ENCODE measurements at places on chromosomes 12 and 14.

DNA sequence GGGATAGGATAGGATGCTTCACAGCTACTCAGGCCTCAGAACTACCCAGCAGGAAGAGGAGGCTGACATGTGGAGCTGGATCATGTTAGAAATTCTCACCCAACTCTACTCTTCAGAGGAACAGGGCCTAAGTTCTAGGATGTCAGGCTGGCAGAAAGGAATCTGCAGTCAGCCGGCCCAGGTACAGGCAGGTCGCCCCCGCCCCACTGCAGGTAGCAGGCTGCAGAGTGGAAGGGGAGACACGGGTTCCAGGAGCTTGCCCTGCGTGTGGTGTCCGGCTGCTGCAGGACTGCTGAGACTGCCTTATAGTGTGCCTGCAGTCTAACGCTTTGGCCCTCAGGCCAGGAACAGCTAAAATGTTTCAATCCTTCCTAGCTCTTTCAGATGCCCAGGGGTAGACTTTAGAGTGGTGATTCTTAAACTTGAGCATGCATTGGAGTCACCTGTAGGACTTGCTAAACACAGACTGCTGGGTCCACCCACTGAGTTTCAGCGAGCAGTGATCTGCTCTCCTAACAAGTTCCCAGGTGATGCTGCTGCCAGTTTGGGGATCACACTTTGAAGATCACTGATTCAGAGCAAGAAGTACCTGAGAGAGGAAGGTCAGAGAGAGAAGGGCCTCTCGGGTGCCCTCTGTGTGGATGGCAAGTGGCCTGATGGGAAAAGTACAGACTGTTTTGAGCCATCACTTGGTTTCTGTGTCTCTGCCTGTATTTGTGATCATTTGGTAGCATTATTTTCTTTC is 153.6 kb downstream of the PPM1H start:
- no peak for DNase-seq

- no peak for DNase-seq
Observed at GRCh38 chr14:102588821-102589220, 3.6 kb upstream of the RCOR1 start.

DNA sequence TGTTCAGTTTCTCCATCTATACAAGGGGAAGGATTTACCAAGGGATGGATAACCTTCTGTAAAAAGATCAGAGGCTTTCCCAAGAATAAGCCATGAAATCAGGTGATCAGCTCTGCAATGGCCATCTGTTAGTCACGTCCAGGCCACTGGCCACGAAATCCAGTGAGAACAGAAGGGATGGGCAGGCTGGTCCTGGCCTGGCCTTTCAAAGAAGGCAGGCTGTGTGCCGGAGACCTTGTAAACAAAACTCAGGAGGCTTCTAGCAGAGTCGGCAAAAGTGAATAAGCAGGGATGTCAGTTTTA is 68.5 kb downstream of the RNF34 start:
- no peak for DNase-seq

- DNase-seq: no peak
Observed at GRCh38 chr12:70661466-70662161, 24.4 kb upstream of the PTPRB start.

GRCh38 chr12:20963762-20964161 is 153.3 kb downstream of the SLCO1B3 start:
- no peak for DNase-seq
